Fibroblast of lung (primary cell): ENCODE measurements at places on chromosomes 5 and 9. TPM values are rescaled to one million over a fixed set of nuclear protein-coding genes. Genes with fewer than 3 reads are reported as not detected.

Gene FREM1
- under 0.01 TPM in 2 replicates for total RNA-seq

DNA sequence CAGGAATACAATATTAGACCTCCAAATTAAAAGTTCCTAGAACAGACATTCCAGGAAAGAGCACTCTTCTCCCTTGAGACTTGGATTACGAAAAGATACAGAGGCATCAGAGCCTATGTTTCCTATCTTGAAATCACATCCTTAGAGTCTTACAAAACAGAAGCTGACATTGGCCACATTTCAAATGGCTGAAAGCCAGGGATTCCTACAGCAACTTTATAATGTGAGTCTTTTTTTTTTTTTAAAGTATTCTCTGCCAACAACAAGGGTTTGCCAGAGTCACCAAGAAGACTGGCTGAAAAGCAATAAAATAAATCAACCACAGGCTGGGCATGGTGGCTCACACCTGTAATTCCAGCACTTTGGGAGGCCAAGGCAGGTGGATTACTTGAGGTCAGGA, 63.1 kb downstream of the TRPM6 start:
- peak; percentile 5 for DNase-seq

GRCh38 chr9:112764837-112765236, 14.3 kb downstream of the SNX30 start:
- no peak for DNase-seq

GRCh38 chr9:130698514-130698913, 4.9 kb downstream of the EXOSC2 start:
- DNase-seq = no peak

GRCh38 chr5:24364711-24365110, 280.1 kb downstream of the CDH10 start:
- DNase-seq = no peak

- DNase-seq = no peak
Observed at GRCh38 chr5:140151144-140152021, 23.6 kb upstream of the CYSTM1 start.

DNA sequence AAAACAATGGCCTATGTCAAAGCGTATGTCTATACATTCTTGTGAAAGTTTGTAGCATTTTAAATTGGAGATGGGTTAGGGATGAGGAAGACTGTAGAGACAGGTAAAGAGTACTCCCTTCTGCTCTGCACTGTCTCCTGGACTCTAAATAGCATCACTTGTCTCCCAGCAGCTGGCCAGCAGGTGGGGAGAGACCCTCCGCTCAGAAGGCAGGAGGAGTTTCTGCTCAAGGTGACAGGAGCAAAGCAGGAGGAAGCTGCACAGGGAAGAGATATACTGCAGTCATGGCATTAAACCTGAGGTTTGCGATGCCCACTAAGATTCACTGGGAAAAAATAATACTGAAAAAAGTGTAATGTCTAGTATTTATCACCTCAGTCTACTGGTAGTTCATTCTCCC, 10.7 kb upstream of the ASTN2 start:
- DNase-seq = no peak
